Activated CD4-positive, alpha-beta T cell treated with anti-CD3 and anti-CD28 coated beads, Interleukin-2, amount 50 U/mL, for 1 hour (primary cell): ENCODE measurements at places on chromosomes 13 and 19.

DNA sequence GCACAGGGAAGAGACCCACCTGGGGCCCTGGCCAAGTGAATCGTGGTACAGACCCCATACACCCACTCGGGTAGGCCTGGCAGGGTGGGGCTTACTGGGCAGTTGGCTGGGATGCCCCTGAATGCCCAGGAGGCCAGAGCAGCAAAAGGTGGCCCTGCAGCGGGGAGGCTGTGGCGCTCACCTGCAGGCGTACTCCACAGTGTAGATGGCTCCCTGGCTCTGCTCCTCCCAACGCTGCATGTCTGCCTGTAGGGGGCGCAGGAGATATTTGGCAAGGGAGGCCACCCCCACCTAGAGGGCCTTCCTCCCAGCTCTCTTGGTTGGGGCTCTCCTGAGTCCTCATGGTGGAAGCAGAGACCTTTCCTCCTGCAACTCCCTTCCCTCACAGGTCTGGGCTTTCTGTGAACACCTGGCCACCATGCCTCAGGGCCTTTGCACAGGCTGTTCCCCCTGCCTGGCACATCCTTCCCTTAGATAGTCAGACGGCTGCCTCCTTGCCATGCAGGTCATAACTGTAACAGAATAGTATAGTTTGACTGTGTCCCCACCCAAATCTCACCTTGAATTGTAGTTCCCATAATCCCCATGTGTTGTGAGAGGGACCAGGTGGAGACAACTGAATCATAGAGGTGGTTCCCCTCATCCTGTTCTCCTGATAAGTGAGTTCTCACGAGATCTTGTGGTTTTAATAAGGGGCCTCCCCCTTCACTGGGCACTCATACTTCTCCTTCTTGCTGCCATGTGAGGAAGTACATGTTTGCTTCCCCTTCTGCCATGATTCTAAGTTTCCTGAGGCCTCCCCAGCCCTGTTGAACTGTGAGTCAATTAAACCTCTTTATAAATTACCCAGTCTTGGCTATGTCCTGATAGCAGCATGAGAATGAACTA, 5.9 kb downstream of the BORCS8 start:
- peak; percentile 57 for DNase-seq

GRCh38 chr19:19075126-19075525, 11.3 kb downstream of the SLC25A42 start:
- no peak for DNase-seq

- DNase-seq, result no peak
Observed at GRCh38 chr13:108274718-108275117, 5.2 kb downstream of the TNFSF13B start.

GRCh38 chr19:2144190-2144589, 7.2 kb downstream of the AP3D1 start:
- no peak for DNase-seq

DNA sequence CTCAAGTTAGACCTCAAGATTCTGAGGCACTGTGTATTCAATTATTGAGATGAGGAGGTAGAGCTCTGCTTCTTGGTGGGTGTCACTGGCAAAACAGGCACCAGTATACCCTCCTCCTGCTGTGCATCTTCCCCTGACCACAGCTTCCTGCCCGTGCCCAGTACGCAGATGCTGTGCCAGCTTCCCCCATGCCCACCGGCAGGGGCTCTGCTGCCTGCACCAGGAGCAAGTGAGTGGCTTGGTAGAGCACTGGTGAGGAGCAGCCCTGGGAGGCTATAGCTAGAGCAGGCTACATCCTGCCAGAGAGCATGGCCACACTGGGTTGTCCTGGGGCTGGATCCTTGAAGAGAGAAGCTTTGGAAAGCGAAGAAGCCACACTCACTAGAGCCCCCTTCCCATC, 21.0 kb upstream of the RNF17 start:
- no peak for DNase-seq

- no peak for DNase-seq
Observed at GRCh38 chr13:51557875-51558612, 26.2 kb upstream of the WDFY2 start.

- DNase-seq, result no peak
Observed at GRCh38 chr13:100602493-100603111, 14.0 kb upstream of the GGACT start.

- DNase-seq, result no peak
Observed at GRCh38 chr13:50580684-50581305, 262.7 kb downstream of the DLEU7 start.

- DNase-seq, result no peak
Observed at GRCh38 chr19:33606556-33606955, 15.2 kb upstream of the CHST8 start.

DNA sequence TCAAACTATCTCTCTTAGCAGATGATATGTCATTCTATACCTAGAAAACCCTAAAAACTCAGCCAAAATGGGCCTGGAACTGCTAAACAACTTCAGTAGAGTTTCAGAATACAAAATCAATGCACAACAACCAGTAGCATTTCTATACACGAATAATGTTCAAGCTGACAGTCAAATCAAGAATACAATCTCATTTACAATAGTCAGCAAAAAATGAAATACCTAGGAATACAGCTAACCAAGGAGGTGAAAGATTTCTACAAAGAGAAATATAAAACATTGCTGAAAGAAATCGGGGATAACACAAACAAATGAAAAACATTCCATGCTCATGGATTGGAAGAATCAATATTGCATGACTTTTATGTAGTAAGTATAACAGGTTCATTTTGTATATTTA, 804.8 kb downstream of the SLITRK1 start:
- no peak for DNase-seq

DNA sequence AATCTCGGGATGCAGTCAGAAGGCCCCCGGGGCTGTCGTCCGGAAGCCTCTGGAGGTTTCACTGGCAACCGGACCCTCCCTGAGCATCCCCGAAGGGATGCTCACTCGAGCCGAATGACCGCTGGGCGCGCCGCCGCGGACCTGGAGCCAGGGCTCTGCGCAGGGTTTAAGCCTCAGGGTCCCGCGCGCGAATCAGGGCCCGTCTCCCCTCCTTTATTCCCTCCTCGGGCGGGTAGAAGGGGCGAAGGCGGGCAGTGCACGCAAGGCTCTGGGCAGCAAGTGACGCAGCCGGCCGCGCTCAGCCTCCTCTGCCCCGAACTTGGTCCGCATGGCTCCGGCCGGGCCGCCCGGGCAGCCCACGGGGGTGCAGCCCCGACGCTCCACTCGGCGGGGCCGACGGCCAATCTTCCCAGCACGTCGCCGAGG, 572 bp downstream of the SHISA2 start:
- DNase-seq, result no peak

DNA sequence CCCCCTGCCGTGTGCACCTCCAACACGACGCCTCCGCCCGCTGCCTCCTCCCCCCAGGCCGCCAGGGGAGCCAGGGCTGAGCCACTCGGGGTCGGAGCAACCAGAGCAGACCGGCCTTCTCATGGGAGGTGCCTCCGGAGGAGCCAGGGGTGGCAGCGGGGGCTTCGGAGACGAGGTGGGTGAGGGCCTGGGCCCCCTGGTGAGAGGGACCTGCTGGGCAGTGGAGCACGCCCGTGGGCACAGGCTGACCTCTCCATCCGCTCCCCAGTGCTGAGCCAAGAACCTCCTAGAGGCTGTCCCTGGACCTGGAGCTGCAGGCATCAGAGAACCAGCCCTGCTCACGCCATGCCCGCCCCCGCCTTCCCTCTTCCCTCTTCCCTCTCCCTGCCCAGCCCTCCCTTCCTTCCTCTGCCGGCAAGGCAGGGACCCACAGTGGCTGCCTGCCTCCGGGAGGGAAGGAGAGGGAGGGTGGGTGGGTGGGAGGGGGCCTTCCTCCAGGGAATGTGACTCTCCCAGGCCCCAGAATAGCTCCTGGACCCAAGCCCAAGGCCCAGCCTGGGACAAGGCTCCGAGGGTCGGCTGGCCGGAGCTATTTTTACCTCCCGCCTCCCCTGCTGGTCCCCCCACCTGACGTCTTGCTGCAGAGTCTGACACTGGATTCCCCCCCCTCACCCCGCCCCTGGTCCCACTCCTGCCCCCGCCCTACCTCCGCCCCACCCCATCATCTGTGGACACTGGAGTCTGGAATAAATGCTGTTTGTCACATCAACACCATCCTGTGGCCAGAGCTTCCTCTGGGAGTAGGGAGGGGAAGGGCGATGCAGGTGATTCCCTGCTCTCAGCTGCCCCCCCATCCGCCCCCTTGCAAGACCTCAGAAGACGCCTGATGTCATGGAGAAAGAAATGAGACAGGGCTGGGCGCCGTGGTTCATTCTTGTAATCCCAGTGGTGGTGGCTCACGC, 12.0 kb downstream of the BCAM start:
- DNase-seq, result no peak

DNA sequence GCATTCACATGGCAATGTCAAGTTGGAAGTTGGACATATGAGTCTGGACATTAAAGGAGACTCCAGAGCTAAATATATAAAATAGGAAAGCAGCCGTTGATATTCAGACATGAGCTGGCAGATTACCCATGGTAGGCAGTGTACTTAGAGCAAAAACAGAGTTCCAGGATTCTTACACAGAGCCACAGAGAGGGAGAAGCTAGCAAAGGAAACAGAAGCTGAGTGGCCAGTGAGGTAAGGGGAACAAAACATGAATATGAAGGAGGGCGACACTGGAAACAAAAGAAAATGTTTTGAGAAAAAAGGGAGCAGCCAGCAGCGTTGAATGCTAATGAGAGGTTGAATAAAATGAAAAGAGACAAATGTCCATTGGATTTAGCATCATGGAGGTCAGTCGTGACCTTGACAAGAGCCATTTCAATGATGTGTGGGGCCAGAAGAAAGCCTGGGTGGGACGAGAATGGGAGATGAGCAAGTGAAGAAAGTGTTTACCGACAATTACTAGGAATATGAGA, 198.4 kb downstream of the POU4F1 start:
- DNase-seq, result no peak

GRCh38 chr19:16402041-16402440, 69.7 kb downstream of the EPS15L1 start:
- DNase-seq, result no peak

- no peak for DNase-seq
Observed at GRCh38 chr13:109331898-109332297, 454.5 kb downstream of the IRS2 start.

- DNase-seq, result peak; percentile 32
Observed at GRCh38 chr19:6551607-6552450, 21.0 kb downstream of the TNFSF9 start.

- DNase-seq, result no peak
Observed at GRCh38 chr13:76799696-76800095, 86.5 kb downstream of the KCTD12 start.

- DNase-seq, result no peak
Observed at GRCh38 chr19:14614099-14614412, 31.2 kb downstream of the CLEC17A start.

- DNase-seq, result no peak
Observed at GRCh38 chr19:40367577-40368434, 19.3 kb downstream of the PLD3 start.

DNA sequence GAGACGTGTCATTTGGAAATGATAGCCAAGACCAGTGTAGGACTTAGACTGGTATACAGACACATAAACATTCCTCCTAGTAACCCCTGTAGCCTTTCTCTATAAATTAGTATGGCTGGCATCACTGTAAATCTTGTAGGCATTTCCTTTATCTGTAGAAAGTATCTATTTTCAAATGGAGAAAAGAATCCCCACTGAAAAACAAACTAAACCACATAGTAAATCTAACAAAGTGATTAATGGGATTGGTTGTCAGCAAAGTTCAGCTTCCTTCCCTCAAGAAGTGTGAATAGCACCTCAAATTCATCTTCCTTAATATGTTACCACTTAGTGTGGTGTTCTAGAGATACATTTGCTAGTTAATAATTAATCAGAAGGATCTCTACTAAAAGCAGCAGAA, 119.4 kb upstream of the NBEA start:
- no peak for DNase-seq
